ENCODE measurements at places on chromosomes 6 and 20.

- no peak for DNase-seq
These were observed 86.0 kb upstream of the TINAG start for GRCh38 chr6:54222217-54222616.

GRCh38 chr6:134029495-134030455, 22.6 kb downstream of the SLC2A12 start:
- no peak for DNase-seq

GRCh38 chr20:50415516-50416268, 94.5 kb upstream of the PTPN1 start:
- DNase-seq = no peak

- no peak for DNase-seq
These were observed 188.6 kb upstream of the RREB1 start for GRCh38 chr6:6919173-6919572.

- no peak for DNase-seq
These were observed 150.1 kb downstream of the DOK5 start for GRCh38 chr20:54625497-54625896.

DNA sequence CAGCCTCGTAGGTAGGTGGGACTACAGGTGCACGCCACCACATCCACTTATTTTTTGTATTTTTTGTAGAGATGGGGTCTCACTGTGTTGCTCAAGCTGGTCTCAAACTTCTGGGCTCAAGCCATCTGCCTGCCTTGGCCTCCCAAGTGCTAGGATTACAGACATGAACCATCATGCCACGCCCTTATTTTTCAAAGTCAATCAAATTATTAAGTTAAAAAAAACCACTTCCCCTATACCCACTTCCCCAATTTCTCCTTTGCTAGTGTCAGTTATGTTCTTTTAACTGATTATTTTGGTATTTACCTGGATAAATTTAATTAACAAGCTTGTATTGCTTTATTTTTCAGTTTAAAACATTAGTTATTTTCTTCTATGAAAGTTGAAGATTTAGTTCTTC, 49.6 kb downstream of the RIOK1 start:
- no peak for DNase-seq

GRCh38 chr6:146358431-146359046, 185.1 kb upstream of the RAB32 start:
- no peak for DNase-seq

GRCh38 chr6:31446481-31446880, 43.1 kb downstream of the MICA start:
- DNase-seq = no peak

GRCh38 chr6:94357381-94357980, 938.1 kb upstream of the EPHA7 start:
- DNase-seq = no peak

DNA sequence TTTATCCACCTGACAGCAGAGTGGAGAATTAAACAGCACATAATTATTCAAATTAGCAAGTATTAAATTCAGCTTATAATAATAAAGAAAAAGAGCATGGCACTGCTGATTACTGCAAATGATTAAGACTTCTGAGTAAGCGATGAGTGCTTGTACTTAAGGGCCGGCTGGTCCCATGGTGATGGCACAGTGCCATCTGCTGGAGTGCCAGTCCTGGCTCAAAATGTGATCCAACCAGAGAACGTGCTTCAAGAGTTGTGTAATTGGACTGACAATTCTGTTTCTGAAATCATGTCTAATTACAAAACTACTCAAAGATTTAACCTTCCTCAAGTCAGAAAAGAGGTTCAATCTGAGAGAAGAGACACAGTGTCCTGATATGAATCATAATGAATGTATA, 181.6 kb upstream of the RGS17 start:
- no peak for DNase-seq

Measured in activated effector memory CD4-positive, alpha-beta T cell treated with Interleukin-2 at 50 U/mL for 16 hours (primary cell).